Stimulated activated naive CD4-positive, alpha-beta T cell (primary cell): ENCODE measurements at places on chromosomes 2 and 18.
A peak's percentile ranks its signal among the peaks of the same experiment; 100 is the strongest.

DNA sequence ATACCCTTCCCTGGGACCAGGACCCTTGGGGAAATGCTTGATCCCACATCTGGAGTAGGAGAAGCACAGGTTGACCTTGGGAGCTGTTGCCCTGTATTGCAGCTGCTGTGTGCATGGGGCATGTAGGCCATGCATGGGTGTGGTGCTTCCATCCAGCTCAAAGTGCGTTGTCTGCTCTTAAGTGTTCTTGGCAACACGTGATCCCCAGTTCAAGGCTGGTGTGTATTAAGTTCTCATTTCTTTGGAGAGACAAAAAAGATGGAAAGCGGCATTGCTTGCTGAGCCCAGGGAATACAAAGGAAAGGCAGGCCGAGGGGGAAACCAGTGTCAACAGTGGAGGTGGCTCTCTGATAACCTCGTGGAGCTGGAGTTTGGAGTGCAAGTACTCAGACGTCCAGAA lies 110.7 kb downstream of the RTP5 start:
- DNase-seq, result no peak

- DNase-seq, result no peak
These were observed 9.1 kb upstream of the FAM124B start for GRCh38 chr2:224410946-224411561.

DNA sequence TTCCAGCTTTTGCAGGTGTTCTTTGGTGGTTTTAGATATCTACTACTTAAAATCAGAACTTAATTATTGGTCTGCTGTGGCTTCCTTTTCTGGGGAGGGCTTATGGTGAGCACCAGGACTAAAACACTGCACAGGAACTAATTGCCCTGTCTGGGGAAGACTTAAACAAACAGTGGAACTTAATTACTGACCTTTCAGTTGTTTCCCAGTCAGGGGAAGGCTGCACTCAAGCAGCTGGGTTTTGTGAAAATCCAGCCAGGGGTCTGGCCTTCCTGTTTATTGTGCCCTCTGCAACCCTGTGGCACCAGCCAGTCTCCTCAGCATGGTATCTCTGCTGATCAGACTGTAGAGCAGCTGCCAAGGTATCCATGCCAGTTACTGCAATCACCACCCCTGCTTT lies 398.2 kb downstream of the ADCYAP1 start:
- no peak for DNase-seq

DNA sequence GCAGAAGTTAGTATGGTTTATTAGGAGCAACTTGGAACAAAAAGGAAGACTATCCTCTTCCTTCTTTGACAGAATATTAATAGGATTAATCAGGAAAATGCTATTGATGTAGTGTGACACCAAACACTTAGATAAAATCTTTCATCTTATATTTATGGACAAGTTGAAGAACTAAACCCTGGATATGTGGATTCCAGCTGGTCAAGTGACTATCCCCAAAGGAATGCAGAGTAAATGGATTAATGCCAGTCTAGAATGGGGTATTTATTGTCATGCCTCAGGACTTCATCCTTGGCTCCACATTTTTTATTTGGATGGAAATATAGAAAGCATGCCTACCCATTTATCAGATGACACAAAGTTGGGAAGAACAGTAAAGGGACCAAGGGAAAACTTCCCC lies 124.0 kb upstream of the TTC39C start:
- no peak for DNase-seq

- no peak for DNase-seq
These were observed 148.7 kb downstream of the CALCRL start for GRCh38 chr2:187299122-187299906.

- DNase-seq, result no peak
These were observed 247.6 kb downstream of the TNS1 start for GRCh38 chr2:217755027-217755745.

- DNase-seq, result no peak
These were observed 15.2 kb downstream of the CYB5A start for GRCh38 chr18:74276609-74277008.

- peak; percentile 5 for DNase-seq
These were observed 11.8 kb downstream of the MAPRE3 start for GRCh38 chr2:26982102-26982742.

- no peak for DNase-seq
These were observed 66.6 kb downstream of the STPG4 start for GRCh38 chr2:47088371-47089082.

DNA sequence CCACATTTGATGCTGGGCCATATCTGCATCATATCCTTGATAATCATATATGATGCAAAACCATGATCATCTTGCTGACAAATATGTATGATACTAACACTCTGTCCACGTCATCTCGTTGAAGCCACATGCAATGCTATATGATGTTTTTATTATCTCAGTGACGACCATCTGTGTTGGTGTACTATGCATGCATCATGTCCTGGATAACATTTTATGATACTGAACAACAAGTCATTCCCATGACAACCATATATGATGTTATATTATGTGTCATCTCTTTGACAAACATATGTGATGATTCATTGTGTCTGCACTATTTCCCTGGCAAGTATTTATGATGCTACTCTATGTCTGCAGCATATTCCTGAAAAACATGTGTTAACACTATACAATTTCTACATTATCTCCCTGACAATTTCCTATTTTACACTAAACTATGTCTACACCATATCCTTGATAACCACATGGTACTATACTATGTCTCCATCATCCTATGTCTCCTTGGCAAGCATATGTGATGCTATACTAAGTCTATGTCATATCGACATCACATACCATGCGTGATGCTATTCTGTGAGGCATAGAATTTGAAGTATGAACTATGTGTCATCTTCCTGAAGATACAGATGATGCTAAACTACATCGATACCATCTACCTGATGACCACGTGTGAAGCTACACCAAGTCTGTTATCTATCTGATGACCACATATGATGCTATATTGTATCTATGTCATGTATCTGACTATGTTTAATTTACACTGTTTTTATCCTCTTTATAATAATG lies 37.0 kb downstream of the DAW1 start:
- DNase-seq, result no peak

GRCh38 chr2:45192991-45193390 lies 183.7 kb upstream of the SIX2 start:
- no peak for DNase-seq

DNA sequence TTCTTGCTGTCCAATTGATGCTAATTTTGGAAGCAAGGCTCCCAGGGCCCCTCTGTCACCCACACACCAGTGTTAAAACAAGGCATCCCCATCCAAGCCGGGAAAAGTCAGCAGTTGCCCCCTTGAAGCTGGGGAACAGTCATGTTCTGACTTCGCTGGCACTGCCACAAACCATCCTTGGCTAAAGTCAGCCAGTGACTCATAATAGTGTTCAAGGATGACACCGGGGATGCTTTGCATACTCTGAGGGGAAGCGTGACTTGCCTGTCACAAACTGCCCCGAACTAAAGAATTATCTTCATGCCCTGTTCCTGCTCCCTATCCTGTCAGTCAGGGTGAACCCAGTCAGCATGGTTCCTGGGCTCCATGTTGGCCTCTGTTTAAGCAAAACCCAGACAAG lies 37.0 kb downstream of the TGFA start:
- DNase-seq, result no peak

DNA sequence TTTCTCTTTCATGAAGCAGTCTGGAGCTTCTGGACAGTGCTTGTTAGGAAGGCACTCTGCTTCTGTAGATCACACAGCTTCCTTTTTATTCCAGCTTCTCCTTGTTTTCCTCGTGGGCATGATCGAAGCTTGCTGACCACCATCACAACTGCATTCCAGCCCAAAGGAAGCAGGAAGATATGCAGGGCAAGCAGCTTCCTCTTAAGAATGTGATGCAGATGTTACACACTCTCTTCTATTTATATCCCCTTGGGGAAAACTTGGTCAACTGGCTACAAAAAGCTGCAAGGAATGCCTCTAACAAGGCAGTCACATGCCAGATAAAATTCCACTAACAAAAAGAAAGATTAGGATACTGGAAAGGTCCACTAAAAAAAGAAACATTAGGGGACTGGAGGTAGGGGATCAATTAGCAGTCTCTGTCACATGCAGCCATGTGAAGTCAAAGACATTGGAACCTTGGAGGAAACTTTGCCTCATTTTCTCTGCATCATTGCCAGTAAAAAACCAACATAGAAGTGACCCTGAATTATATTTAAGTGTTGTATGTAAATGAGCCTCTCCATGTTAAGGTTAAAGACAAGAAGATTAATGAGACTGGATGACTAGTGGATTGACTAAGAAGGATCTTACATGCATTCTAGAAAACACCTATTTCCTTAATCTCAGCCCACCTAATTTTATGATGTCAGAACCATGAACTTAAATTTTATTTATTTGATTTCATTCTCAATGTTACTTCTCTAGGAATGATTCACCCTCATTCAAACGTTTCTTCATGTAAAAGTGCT lies 98.3 kb downstream of the NAB1 start:
- no peak for DNase-seq

DNA sequence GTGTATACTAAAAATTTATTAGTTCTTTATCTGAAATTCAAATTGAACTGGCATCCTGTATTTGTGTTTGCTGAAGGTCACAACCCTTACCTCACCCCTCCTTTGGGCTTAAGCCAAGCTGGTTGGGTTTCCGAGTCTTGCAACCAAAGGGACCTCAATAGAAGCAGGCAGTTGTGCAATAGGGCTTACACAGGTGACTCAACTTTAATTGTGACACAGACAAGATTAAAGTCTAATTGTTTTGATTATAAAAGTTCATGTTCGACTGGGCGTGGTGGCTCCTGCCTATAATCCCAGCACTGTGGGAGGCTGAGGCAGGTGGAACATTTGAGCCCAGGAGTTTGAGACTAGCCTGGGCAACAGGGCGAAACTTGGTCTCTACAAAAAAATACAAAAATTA lies 71.5 kb downstream of the RAB31 start:
- no peak for DNase-seq

DNA sequence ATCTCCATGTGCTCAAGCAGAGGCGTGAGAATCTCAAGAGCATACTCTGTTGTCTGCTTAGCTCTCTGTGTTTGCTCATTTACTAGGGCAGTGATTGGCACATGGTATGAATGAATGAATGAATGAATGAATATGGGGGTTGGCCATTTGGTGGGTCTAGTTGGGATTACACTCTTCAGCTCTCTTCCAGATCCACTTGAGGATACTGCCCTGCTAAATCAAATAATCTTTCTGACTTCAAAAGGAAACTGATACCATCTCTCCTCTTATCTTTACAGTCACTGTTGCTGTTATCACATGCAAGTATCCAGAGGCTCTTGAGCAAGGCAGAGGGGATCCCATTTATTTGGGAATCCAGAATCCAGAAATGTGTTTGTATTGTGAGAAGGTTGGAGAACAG lies 1.9 kb downstream of the IL36G start:
- DNase-seq, result no peak

DNA sequence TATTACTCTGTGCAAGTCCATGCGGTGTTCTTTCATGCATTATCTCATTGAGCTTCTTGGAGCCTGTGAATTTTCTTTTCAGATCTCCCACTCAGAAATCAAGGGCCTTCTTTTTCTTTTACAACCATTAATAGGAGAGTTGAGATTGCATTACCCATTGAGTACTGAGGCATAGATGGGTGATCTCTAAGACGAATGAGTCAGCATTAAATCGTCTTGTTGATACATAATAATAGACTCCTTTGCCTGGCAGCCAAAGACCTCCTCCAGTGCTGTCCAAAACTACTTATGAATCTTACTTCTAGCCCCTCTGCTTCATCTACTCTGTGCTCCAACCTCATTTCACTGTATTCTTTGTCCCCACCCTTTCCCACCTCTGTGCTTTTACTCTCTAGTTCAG lies 180.5 kb downstream of the AGPS start:
- no peak for DNase-seq

- DNase-seq, result no peak
These were observed 98.0 kb downstream of the INHBB start for GRCh38 chr2:120443946-120444345.

DNA sequence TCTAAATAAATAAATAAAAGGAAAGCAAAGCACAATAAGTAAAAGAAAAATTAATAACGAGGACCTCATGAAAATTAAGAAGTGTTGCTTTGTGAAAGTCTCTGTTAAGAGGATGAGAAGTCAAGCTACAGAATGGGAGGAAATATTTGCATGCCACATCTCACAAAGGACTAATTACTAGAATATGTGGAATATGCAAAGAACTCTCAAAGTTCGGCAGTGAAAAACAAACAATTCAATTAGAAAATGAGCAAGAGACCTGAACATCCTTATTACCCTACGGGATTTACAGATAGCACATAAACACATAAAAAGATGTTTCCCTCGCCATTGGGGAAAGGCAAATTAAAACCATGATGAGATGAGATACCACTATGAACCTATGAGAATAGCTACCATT lies 23.3 kb downstream of the CYP26B1 start:
- no peak for DNase-seq

DNA sequence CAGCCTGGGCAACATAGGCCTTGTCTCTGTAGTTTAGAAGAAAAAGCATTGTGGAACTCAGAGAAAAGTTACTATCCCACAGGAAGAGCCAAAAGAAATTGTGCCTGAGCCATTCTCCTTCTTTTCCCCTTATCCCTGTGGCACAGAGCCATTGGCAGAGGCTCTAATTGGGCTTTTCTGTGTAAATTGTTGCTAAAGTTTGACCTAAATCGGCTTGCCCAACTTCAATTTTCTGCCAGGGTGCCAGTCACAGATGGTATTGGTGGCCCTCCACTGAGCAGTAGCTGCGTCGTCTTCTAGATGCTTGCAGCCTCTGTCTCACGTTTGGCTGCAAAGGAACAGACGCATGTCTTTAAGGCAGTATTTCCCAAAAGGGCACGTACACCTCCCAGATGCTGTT lies 30.3 kb downstream of the ZNF532 start:
- no peak for DNase-seq

- no peak for DNase-seq
These were observed 34.1 kb upstream of the LIPG start for GRCh38 chr18:49527631-49528327.

GRCh38 chr2:207236156-207236935 lies 70.6 kb upstream of the KLF7 start:
- DNase-seq, result no peak

DNA sequence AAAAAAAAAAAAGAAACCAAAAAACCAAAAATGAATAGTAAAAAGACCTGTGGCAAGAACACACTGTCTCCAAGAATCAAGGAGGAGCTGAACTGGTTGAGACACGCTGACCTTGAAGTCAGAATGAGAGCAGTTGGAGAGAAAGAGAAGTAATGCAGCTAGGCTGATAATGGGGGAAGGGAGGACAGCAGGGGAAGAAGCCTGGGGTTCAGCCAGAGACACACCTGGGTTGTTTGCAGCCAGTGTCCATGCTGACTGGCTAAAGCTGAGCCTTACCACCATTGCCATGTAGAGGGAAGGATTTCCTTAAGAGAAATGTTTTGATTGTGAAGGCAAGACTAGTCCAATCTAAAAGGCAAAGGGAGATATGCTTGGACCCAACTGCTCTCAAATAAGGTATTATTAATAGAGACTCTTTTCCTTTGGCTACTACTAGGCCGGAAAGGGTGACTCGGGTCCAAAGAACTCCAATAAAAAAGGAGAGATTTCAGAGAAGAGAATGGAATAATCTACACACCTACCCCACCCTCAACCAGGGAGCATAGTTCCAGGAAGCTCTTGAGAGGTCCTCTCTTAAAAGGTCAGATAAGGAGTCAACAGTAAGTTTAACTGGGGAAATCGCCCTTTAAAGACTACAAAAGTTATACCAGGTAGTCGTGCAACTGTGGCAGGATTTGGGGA lies 25.2 kb upstream of the REL start:
- DNase-seq, result no peak
